ENCODE measurements at places on chromosomes 5 and 9.

- DNase-seq = no peak
These were observed 12.0 kb upstream of the TGFBR1 start for GRCh38 chr9:99092643-99093491.

DNA sequence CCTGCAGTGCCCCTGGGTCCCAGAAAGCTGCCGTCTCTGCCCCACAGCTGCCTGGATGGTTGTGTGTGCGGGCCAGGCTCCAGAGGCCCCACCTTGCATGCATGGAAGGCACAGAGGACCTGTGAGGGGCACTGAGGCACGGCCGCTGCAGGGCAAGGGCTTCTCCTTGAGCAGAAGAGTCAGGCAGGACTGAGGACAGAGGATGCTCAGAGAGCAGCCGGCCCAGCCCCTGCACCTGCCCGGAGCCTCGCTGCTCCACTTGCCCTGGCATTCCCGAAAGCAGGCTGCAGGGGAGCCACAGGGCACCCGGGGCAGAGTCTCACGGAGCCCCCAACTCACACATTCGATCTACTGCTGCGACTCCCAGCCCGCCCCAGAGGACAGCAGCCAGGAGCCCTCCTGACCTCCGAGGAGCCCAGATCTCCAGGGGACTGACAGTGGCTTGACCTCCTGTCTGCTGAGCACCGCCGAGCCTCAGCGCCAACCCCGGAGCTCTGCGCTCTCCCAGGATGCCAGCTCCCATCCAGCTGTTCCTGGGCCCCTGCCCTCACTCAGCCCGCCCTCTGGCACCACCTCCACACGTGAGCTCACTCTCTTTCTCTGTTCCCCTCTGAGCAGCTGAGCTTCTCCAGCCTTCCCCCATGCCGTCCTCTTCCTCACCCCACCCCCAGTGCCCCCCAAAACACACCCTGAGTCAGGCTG, 95.0 kb downstream of the KCNT1 start:
- DNase-seq = no peak

GRCh38 chr5:124277767-124278545, 468.5 kb downstream of the ZNF608 start:
- no peak for DNase-seq

DNA sequence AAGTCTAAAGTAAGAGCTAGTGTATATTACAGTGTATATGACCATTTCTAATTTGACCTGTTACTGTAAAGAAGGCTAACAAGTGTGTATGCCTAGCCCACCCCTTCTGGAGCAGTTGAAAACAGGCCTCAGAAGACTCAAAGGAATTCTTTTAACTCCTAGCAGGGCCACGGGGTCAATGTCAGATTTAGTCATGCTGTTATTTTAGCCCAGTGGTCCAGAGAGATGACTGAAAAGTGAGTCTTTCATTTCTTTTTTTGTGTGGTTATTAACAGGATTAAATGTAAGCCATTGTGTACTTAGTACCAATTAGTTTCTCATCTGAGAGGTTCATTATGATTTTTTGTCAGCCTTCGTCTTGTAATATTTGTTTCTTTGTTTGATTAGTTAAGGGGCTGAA, 24.4 kb downstream of the ZCCHC7 start:
- DNase-seq = no peak

- no peak for DNase-seq
These were observed 56.8 kb downstream of the MINAR2 start for GRCh38 chr5:129804705-129805104.

- no peak for DNase-seq
These were observed 114.4 kb upstream of the ZNF366 start for GRCh38 chr5:72621576-72621975.

DNA sequence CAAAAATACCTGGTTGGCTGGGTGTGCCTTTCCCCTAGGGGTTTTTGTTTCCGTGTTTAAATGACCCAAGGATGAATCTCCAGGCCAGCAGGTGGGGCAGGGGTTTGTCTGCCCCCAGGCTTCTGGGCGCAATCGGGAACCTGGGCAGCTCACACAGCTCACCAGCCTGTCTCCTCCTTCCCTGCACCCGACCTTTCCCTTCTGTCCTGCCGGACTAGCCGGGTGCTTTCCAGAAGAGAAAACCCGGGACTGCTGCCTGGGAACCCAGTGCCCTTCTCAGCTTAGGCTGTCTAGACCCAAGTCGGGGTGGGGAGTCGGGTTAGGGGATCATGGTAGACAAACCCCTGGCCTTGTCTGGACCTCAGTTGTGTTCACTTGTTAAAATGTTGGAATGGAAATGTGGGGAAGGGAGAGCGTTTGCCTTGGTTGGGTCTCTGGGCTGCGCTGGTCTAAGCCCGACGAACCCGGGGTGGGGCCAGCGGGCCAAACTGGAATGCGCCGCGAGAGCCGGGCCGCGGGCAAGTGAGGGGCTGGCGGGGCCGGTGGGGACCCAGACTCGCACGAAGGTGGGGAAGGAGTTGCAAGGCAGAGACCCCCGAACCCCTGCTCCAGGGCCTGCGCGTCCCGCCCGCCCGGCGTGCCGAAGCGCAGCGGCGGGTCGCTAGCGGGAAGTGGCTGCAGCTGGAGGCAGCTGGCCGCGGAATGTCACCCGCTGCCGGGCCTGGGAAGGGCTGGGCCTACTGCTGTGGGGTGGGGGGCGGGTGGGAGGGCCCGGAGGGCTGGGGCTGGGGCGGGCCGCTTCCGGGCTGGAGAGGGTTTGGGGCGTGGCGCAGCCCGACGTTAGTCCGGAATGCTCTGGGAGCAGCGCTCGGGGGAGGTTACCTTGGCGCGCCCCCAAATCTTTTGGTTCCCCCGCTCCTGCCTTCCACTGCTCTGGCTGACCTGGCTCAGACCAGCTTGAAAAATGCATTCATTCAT, 84.6 kb downstream of the DAB2IP start:
- no peak for DNase-seq

GRCh38 chr5:41808294-41808693, 61.9 kb downstream of the OXCT1 start:
- no peak for DNase-seq

DNA sequence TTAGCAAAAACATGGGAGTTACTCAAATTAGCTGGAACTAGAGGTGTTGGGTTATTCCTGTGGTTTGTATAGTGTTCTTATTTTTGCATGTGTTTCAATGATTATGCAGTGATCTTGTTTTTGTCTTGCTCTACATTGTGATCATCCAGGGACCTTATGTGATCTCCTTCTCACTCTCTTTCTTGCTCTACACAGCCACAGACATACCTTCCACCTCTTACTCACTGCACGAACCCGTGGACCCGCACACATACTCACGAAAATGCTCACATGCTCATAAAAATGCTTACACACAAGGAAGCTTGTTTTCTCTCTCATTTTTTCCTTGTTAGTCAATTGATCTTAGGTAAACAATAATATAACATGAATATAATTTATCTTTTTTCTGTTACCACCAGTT, 187.1 kb downstream of the KDM4C start:
- no peak for DNase-seq

- no peak for DNase-seq
These were observed 23.4 kb upstream of the FAM169A start for GRCh38 chr5:74889523-74890105.

- DNase-seq = no peak
These were observed 24.0 kb downstream of the ROPN1L start for GRCh38 chr5:10465726-10466125.

DNA sequence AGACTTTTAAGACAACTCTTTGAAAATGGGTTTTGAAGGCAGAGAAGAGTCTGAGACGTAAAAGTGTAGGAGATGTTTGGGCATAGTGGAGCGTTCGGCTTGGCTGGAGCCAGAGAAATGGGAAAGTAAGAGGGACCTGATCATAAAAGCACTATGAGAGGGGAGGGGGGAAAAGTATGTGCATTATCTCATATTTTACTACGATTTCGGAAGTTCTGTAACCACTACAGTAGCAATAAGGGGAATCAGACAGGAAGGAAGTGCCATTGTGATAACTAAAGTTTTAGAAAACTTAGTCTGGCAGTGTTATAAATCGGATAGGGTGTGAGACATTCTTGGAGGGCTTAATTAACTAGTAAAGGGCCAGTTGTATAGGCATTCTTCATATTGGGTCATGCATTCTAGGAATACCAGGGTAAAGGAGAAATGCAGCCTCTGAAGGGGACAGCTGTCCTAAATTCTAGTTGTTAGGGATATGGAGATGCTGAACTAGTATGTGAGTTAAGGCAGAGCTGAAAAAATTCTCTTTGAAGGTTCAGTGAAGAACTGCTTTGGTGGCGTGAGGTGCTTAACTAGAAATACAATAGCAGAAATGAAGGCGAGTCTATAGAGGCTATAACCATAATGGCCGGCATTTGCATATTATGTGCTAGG, 83.8 kb upstream of the FREM1 start:
- no peak for DNase-seq

GRCh38 chr9:105887679-105888078, 193.3 kb downstream of the TMEM38B start:
- DNase-seq = no peak

GRCh38 chr9:91037511-91038482, 236.2 kb downstream of the SYK start:
- DNase-seq = no peak

GRCh38 chr5:76040806-76041205, 42.4 kb upstream of the SV2C start:
- DNase-seq = no peak

- no peak for DNase-seq
These were observed 4.4 kb upstream of the SSBP2 start for GRCh38 chr5:81755320-81755719.

DNA sequence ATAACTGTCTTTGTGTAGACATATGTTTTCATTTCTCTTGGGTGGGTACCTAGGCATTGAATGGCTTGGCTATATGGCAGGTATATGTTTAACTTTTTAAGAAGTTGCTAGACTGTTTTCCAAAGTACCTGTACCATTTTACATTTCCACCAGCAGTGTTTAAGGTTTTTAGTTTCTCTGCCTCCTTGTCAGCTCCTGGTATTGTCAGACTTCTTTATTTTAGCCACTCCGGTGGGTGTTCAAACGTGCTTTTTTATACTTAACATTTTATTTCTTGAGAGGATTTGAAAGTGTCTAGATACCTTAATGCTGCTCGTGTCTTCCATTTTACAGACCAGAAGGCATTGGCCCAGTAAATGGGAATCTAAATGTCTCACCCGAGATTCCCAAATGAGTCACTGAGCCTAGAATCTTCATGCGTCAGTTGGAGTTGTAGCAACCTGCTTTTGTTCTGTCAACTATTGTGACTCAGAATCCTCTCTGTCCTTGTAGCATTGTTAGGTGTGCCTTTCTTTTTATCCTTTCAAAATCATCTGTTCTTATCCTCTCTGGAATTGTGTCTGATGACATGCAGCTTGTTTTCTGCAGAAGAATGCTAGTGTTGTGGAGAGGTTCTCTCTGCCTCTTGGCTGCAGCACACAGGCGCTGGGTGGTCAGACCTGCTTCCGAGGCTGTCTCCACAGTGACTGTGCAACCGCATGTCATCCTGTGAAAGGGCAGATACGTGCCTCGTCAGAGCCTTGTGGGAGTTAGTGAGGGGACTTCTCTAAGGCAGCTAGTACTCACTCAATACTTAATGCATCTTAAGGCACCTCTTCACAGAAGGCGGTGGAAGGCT, 291.8 kb downstream of the AOPEP start:
- DNase-seq = no peak

- DNase-seq = no peak
These were observed 81.4 kb downstream of the SEMA5A start for GRCh38 chr5:9464478-9464877.

GRCh38 chr5:15664961-15665360, 165.0 kb downstream of the FBXL7 start:
- DNase-seq = no peak

- DNase-seq = no peak
These were observed 8.1 kb downstream of the FGF18 start for GRCh38 chr5:171427318-171428167.

DNA sequence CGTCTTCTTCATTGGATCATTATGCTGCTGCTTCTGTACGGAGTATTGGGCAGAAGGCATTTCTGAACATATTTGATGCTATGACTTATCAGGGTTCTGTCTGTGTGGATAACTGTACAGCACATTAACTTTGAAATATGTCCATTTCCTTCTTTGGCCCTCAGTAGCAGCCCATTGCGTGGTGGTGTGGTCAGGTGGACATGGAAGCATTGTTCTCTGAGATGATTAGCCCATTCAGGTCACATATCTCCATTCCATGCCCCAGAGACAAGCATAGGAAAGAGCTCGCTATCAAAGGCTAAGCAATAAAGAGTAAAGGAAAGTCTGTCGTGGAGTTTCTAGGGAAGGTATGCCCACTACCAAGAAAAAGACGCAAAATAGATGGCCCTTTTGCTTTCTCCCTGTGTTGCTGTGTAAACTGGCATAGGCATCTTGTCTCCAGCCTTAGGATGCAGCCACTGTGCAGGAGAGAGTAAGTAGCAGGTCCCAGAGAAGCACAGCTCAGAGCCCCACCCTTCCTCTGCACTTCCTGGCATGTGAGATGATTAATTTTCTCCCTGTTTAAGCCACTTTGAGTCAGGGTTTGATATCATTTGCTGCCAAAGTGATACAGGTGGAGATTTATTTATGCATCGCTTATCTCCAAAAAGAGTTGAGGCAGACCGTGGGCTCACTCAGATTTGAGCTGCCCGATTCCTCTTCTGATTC, 221.9 kb downstream of the PDZD2 start:
- DNase-seq = no peak

DNA sequence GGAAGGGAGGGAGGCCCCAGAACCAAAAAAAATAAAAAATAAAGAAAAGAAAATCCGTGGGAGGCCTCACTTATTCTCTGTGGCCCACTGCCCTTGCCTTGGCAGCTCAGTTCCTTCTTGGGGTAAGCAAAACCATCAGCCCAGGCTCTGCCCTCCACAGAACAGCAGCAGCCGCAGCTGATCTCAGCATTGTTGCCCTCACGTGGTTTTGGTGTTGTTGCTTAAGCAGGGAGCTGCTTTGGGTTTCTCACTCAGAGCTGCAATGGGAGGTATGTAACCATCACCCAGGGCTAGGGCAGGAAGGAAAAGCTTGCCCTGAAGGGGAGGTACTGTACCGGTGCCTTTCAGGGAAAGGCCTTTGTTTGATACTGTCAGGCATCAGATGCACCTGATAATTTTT, 374.7 kb upstream of the WWC1 start:
- no peak for DNase-seq

All from effector CD4-positive, alpha-beta T cell (primary cell).